Activated T-cell treated with anti-CD3 and anti-CD28 coated beads, Interleukin-2, amount 50 U/mL, for 1 hour (primary cell): ENCODE measurements at places on chromosomes 5 and 9.

GRCh38 chr9:108012886-108013665, 523.5 kb upstream of the KLF4 start:
- no peak for DNase-seq

DNA sequence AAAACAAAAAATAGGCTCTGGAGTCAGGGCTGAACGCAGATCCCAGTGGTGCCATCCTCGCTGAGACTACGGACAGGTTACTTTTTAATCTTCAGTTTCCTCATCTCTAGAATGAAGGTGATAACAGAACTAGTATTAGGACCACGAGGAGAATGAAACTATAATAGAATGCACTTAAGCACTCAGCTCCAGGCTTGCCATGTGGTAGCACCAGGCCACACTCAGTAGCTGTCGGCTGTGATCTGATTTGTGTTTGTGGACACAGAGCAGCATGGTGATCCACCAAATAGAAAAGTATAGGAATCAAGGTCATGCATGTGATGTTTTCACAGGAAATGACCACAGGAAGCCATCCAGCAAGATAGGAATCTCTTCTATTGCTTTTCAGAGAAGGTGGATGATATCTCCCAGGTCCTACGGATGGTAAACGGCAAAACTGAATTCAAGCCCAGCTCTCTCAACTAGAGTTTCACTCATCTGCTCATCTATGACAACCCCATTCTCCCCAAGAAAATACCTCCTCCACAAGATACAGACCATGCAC, 498.0 kb downstream of the SPOCK1 start:
- no peak for DNase-seq

- DNase-seq: no peak
Observed at GRCh38 chr5:103582364-103582763, 19.8 kb upstream of the NUDT12 start.

DNA sequence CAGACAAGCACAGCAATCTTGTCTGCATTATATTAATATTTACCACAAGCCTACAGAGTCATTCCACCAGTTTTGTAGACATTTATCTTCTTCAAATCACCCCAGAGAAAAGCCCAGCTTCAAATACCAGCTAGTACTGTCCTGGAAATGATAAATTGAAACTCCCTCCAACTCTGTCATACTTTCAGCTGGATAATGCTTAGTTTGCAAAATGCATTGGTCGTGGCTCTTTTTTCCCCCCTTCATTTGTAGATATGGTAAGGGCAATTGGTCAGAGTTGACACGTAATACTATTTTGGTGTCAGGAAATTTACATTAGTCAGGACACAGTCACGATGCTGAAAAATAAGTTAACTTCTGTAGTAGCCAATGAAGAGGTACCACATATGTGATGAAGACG, 21.2 kb downstream of the HMHB1 start:
- DNase-seq: no peak

GRCh38 chr9:106779796-106780195, 83.2 kb upstream of the ZNF462 start:
- no peak for DNase-seq
